ENCODE measurements at places on chromosomes 12 and 14.

- no peak overlapping the region for H3K27ac ChIP-seq
- no peaks in the 10 kb centered on the region for H3K36me3 ChIP-seq
- no peak overlapping the region for H3K4me3 ChIP-seq
Observed at GRCh38 chr12:114704096-114704495, 20.1 kb upstream of the TBX3 start.

DNA sequence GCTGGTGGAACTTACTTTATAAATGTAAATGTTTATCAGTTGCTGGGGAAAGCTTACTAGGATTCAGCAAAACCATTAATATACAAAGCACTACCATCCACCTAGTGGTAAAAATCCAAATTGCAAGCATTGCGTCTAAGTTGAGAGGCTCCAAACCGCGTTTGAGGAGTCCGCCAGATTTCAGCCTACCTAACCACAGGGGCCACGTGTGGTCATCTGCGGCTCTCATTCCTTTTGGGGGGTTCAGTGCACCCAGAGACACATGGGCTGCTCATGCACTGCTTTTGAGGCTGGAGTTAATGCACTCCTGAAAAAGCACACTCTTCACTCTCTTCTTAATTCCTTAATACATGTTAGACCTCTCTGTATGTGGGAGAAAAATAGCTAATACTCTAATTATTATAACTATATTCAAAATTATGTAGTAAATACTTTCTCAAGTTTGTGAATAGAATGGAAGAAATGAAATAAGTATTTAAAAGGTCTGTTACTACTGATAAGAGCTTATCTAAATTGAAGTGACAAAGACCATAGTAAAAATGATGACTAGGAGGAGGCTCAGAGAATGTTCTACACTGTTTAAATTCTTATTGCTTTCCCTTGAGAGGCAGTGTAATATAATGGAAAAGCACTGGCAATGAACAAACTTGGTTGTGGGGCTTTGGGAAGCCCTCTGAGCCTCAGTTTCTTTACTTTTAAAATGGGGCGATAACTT is 41.4 kb upstream of the MANSC4 start:
- peak; percentile 16 for DNase-seq
- H3K27me3 ChIP-seq: no peaks in the 10 kb centered on the region
- H3K4me3 ChIP-seq: peak overlapping the region; percentile 82
- peak overlapping the region; percentile 56 for H3K27ac ChIP-seq
- peaks cover 24% of the 10 kb centered on the region for H3K4me1 ChIP-seq
- H3K36me3 ChIP-seq: no peaks in the 10 kb centered on the region

DNA sequence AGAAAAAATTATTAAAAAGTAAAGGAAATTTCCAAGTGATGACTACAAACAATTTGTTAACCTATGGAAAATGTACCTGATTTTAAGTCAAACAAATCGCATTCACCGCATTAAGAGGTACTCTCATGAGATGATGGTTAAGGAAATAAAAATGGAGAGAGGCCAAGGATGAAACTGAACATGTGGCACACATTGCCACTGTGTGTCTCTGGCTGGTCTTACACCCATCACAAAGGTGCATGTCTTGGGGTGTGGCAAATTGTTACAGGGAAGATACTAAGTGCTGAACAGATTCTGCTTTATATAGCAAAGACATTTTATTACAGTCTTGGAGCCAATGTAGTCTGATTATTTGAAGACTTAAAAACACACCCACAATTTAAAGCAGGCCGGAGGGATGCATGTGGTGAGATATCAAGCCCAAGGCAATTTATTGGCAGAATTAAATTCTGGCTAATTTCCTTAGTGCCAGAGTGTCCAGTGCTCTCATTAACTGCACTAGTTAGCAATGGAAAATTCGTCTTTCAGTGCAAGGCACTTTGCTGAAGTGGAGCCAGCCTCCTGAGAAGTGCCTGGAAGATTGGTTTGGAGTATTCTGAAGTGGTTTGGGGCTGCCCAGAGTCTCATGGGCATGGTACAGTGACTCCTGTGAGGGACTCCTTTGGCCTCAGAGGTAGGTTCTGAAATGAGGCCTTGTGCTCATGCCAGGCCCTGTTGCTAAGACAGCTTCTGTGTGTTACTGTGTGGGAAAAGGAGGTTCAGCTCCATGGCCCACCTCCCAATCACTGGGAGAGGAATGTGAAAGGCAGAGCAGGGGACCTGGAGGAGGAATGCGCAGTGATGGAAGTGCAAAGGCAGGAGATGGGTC is 166.9 kb downstream of the BRMS1L start:
- no peaks in the 10 kb centered on the region for H3K36me3 ChIP-seq
- H3K4me1 ChIP-seq: no peaks in the 10 kb centered on the region
- no peak overlapping the region for H3K27ac ChIP-seq
- H3K27me3 ChIP-seq: no peaks in the 10 kb centered on the region
- no peak overlapping the region for H3K4me3 ChIP-seq

DNA sequence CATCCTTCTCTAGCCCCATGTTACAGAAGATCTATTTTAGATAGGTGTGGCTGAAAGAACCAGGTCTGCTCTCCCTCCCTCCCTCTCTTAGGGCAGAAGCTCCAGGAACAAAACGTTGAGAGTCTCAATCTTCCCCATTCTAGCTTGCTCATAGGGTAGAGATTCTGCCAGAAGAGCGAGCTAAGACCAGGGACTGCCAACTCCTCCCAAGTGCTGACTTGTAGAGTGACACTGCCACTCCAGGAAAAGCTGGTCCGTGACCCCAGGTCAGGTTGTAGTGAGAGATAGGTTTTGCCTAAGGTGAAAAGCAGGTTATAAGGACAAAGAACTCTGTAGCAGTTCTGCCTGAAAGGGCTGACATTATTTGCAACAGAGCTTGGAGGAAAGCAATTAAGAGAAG is 73.4 kb downstream of the INSM2 start:
- H3K27me3 ChIP-seq: no peaks in the 10 kb centered on the region
- no peak for DNase-seq
- no peak overlapping the region for H3K27ac ChIP-seq
- H3K36me3 ChIP-seq: peaks cover 38% of the 10 kb centered on the region
- H3K4me1 ChIP-seq: no peaks in the 10 kb centered on the region
- no peak overlapping the region for H3K4me3 ChIP-seq

DNA sequence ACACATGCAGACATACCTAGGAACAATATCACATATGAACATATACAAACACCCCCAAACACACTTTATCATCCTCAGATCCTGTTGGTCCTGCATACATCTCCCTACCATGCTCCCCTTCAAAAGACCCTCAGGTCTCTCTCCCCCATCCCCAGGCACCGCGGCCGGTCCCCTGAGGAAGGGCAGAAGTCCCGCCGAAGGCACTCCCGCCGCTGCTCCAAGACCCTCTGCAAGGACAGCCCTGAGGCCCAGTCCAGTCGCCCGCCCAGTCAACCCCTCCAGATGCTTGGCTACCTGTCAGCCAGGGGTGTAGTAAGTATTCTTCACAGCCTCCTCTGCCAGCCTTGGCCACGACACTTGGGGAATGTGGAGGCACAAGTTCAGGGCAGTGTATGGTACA is 48.2 kb upstream of the HSPB8 start:
- no peaks in the 10 kb centered on the region for H3K36me3 ChIP-seq
- H3K27me3 ChIP-seq: no peaks in the 10 kb centered on the region
- H3K4me3 ChIP-seq: no peak overlapping the region
- H3K4me1 ChIP-seq: no peaks in the 10 kb centered on the region
- DNase-seq: no peak

Data from CD4-positive, CD25-positive, alpha-beta regulatory T cell (primary cell).